HT1080 (cell line): ENCODE measurements at places on chromosomes 13 and 19. TPM values are rescaled to one million over a fixed set of nuclear protein-coding genes. Genes with fewer than 3 reads are reported as not detected.

Gene CBLC
- 0.33 TPM in 1 of 2 replicates, not detected in the other for total RNA-seq

Gene CRB3
- total RNA-seq: not detected in 2 replicates

Gene SIGLEC10
- total RNA-seq: not detected in 2 replicates

Gene LYPD3
- total RNA-seq: not detected in 2 replicates

Gene DNMT1
- 136 and 139 TPM in 2 replicates for total RNA-seq

Gene AMER2
- not detected in 2 replicates for total RNA-seq

Gene NKG7
- total RNA-seq: not detected in 2 replicates

Gene THSD8
- not detected in 2 replicates for total RNA-seq

Gene DNAJC3
- 17.6 and 21.8 TPM in 2 replicates for total RNA-seq

Gene SCEL
- not detected in 2 replicates for total RNA-seq

Gene WDR88
- not detected in 2 replicates for total RNA-seq

Gene USF2
- total RNA-seq: 106 and 129 TPM in 2 replicates

Gene ZNF525
- 0.73 and 0.85 TPM in 2 replicates for total RNA-seq

Gene ZNF837
- total RNA-seq: 0.08 and 1.4 TPM in 2 replicates

Gene DLEU7
- not detected in 2 replicates for total RNA-seq

Gene MBD3L2
- total RNA-seq: not detected in 2 replicates

Gene MYH14
- not detected in 2 replicates for total RNA-seq

Gene ARID3A
- 4.3 and 8.0 TPM in 2 replicates for total RNA-seq

Gene NEK5
- total RNA-seq: not detected in 2 replicates

Gene IL11
- 52.7 and 56.0 TPM in 2 replicates for total RNA-seq

Gene CEACAM16
- not detected in 2 replicates for total RNA-seq

Gene CAPS
- total RNA-seq: 0.71 and 0.73 TPM in 2 replicates

Gene VAV1
- total RNA-seq: not detected in 2 replicates

Gene MYBPC2
- total RNA-seq: 0.07 TPM in 1 of 2 replicates, not detected in the other

Gene CDX2
- not detected in 2 replicates for total RNA-seq

Gene TSSK6
- total RNA-seq: 1.1 and 1.4 TPM in 2 replicates

Gene RABAC1
- total RNA-seq: 91.6 and 101 TPM in 2 replicates

Gene C1QTNF9B
- 0.72 and 0.84 TPM in 2 replicates for total RNA-seq

Gene ANKRD24
- 0.20 and 0.42 TPM in 2 replicates for total RNA-seq

Gene BCAM
- total RNA-seq: 2.0 and 3.9 TPM in 2 replicates
